Ureter (tissue), 1 donor: ENCODE measurements at places on chromosomes 6 and 20.
A peak's percentile ranks its signal among the peaks of the same experiment; 100 is the strongest.

- DNase-seq: no peak
Observed at GRCh38 chr20:14830466-14830865, 493.1 kb upstream of the FLRT3 start.

DNA sequence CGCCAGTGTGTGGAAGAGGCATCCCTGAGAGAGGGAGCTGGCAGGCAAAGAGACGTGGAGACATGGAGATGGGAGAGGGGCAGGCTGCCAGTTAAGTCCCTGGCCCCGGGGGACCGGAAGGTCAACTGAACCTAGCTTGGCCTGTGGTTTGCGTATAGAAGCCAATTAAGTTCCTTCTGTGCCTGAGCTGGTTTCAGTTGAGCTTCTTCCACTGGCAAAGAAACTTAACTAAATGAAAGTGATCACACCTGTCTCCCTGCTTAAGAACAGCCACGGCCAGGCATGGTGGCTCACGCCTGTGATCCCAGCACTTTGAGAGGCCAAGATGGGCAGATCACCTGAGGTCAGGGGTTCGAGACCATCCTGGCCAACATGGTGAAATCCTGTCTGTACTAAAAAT is 26.7 kb upstream of the NNAT start:
- DNase-seq: no peak

DNA sequence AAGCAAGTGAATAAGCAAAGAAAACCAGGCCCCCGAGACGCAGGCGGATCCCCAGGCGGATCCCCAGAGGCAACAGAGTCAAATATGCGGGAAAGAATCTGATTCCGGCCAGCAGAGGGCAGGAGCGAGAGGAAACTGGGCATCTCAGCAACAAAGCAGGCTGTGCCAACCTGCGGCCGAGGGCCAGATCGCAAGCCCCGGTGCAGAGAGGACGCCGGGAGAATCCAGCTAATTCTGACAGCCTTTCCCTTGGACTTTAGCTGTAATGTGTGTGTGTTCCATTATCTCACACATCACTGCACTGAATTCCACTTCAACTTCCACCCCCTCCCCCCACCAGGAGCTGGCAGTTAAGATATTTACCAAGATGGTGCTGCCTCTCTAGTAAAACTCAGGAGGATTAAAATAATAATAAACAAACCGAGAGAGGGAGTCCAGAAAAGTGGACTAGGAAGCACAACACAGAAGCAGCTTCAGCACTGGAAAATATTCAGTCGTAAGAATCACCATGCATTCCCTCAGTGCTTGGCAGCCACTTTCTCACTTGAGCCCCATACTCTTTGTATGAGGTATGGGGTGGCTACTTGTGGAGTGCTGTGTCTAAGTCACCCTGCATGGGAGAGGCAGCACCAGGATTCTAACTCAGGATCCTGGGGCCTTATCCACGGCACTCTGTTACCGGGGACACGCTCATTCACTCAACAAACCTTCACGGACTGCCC is 66.2 kb upstream of the SNX9 start:
- peak; percentile 92 for DNase-seq

DNA sequence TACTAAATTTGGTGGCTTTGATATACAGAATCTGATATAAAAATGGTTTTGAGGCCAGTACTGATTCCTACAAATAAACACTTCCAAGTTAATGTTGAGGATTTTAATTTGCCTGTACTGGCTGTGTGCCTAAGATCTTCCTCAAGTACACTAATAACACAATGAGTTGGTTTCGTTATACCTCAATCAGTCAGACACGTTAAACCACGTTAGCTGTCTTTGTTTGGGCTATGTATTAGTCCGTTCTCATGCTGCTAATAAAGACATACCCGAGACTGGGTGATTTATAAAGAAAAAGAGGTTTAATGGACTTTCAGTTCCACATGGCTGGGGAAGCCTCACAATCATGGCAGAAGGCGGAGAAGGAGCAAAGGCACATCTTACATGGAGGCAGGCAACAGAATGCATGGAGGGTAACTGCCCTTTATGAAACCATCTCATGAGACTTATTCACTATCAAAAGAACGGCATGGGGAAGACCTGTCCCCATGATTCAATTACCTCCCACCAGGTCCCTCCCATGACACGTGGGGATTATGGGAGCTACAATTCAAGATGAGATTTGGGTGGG is 46.2 kb downstream of the NT5E start:
- no peak for DNase-seq

GRCh38 chr6:156992020-156992804 is 215.0 kb downstream of the ARID1B start:
- no peak for DNase-seq

DNA sequence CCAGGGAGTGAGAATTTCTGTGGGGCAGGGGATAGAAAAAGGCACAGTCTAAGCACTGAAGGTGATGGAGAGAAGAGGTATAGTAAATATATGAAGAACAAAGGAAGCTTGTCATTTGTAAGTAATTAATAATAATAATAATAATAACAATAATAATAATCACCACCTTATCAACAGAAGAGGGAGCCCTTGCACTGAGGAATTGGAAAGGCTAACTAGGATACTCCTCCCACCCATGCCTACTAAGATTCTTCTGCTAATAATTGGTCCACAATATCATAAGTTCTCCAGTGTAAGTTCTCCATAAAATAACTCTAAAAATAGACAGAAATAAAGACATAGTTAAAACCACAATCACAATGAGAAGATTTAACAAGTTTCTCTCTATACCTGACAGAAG is 912 bp upstream of the OR12D3 start:
- DNase-seq: no peak

DNA sequence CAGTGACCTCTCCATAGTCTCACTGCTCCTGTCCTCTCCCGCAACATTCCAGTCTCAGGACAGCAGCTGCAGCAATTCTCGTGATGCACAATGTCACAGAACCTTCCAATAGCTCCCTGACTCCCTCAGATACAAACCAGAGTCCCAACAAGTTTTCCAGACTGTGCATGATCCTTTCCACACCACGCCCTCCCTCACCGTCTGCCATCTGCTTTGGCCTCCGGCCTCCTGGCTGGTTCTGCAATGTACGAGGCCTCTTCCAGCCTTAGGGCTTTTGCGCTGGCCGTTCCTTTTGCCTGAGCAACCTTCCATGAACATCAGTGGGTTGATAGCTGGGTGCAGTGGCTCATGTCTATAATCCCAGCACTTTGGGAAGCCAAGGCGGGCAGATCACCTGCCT is 9.6 kb downstream of the FNDC1 start:
- no peak for DNase-seq

GRCh38 chr6:74717591-74717990 is 488.3 kb downstream of the COL12A1 start:
- no peak for DNase-seq

GRCh38 chr20:24141111-24141510 is 152.5 kb upstream of the GGTLC1 start:
- no peak for DNase-seq
